ENCODE measurements at places on chromosomes 5 and 9.

DNA sequence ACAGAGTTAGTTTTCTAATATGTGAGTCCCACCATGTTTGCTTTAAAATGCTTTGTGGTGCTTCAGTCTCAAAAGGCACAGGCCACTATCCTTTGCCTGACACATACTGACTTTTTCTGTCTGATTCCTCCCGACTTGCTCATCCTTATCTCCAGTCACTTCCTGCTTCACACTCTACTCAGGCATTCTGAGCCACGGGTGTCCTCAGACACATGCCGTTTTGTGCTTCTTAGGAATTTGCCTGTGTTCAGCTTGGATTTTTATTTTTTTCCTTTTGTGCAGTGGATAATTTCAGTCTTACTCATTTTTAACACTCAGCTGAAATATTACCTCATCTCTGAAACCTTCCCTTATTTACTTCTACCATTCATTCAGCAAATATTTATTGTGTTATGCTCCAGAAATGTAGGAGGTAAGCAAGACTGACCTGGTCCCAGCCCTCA lies 54.1 kb downstream of the MAN2A1 start:
- DNase-seq = no peak

DNA sequence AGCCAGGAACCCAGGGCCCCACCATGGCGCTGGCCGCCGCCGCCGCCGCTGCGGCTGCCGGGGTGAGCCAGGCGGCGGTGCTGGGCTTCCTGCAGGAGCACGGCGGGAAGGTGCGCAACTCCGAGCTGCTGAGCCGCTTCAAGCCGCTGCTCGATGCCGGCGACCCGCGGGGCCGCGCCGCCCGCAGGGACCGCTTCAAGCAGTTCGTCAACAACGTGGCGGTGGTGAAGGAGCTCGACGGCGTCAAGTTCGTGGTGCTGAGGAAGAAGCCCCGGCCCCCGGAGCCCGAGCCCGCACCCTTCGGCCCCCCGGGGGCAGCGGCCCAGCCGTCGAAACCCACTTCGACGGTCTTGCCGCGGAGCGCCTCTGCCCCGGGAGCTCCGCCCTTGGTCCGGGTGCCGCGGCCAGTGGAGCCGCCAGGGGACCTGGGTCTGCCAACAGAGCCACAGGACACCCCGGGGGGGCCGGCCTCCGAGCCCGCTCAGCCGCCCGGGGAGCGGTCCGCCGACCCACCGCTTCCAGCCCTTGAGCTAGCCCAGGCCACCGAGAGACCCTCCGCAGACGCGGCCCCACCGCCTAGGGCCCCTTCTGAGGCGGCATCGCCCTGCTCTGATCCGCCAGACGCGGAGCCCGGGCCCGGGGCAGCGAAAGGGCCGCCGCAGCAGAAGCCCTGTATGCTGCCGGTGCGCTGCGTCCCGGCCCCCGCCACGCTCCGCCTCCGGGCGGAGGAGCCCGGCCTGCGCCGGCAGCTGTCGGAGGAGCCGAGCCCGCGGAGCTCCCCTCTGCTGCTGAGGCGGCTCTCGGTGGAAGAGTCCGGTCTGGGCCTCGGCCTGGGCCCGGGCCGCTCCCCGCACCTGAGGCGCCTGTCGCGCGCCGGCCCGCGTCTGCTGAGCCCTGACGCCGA lies 749 bp downstream of the SOWAHA start:
- DNase-seq = peak; percentile 31

- no peak for DNase-seq
These were observed 2.6 kb upstream of the UAP1L1 start for GRCh38 chr9:137074657-137075274.

GRCh38 chr9:128053560-128053959 lies 13.6 kb downstream of the NAIF1 start:
- DNase-seq = no peak

GRCh38 chr9:106958955-106959657 lies 96.1 kb downstream of the ZNF462 start:
- DNase-seq = no peak

- no peak for DNase-seq
These were observed 72.0 kb upstream of the FER start for GRCh38 chr5:108675736-108676135.
